Anterior cingulate cortex (tissue), 58 donors: ENCODE measurements at places on chromosomes 3 and 15.
A peak's percentile ranks its signal among the peaks of the same experiment; 100 is the strongest.

GRCh38 chr3:109155828-109156227 lies 19.3 kb downstream of the C3orf85 start:
- DNase-seq = no peak

DNA sequence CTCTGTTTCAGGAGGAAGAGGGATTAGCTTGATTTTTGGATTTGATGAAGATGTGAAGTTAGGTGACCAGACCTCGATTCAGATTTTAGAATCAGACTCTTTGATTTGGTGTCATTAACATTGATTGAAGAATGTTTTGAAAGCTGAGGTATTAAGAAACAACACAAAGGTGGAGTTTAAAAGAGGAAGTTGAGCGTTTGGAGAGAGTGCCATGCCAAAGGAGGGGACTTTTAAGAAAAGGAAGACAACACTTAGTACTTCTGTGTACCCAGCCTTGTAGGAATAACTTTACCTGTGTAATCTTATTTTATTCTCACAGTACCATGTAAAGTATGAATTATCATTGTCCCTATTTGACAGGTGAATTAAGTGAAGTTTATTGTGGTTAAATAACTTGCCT lies 34.4 kb downstream of the PPARG start:
- DNase-seq = no peak

- no peak for DNase-seq
Measured at GRCh38 chr15:82688691-82689090, 21.0 kb downstream of the AP3B2 start.

DNA sequence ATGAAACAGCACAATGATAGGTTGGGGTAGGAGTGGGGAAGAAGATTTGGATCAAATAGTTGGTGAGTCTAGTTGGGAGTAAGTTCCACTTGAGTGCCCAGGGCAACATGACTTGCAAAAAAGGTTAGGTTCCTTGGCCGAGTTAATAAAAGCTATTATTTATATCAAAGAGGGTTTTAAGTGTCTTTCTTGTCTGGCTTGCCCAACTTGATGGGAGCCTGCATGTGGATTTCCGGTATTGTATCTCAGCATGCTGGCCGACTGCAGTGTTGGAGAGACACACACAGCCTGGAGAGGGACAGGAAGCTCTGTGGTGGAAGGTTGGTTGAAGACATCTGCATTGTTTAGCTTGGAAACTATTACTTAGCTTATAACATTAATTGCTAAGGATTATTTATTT lies 449.5 kb upstream of the TBL1XR1 start:
- DNase-seq = no peak

DNA sequence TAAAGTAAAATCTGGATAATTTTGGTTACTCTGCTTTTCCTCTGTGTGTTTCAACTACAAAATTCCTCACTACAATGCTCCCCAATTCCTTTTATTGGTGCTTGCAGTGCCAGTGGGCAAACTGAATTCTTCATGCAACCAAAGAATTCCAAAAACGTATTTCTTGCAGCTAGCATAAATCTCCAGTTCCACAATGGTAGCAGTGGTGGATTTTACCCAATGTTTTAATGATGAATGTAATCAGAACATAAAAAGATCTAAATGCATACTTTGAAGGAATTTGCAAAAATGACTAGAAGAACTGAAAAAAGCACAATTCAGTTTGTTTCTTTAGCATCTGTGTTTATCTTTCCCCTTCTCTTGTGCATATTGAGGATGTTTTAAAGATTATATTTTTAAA lies 359.6 kb upstream of the TPRG1 start:
- DNase-seq = no peak

GRCh38 chr3:42473083-42473932 lies 29.1 kb upstream of the VIPR1 start:
- DNase-seq = no peak

- no peak for DNase-seq
Measured at GRCh38 chr3:125262161-125262560, 49.6 kb upstream of the SLC12A8 start.

DNA sequence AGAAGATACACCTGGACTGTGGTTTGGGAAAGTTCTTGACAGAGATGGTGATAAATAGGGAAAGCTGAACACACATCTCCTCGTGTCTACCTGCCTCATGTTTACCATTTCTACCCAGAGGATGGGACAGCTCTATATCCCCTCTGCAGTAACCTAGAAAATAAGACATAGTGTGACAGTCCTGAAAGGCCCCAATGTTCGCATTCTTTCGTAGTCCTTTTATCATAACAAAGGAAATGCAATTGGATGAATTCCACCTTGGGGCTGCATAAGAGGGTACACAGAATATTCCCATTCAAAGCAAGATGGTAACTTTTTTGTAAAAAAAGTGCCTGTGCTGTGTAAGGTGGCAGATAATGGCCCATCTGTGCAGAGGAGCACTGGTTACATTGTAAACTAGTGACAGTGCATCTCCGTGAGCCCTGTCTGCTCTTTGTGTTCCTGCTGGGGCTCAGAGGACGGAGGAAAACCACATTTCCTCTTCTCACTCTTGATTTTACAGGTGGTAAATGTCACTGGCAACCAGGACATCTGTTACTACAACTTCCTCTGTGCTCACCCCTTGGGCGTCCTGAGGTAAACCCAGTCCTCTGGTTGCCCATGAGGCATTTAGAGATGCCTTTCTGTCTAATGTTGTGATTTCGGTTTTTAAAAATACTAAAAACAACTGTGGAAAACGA lies 74.3 kb downstream of the SIDT1 start:
- no peak for DNase-seq

DNA sequence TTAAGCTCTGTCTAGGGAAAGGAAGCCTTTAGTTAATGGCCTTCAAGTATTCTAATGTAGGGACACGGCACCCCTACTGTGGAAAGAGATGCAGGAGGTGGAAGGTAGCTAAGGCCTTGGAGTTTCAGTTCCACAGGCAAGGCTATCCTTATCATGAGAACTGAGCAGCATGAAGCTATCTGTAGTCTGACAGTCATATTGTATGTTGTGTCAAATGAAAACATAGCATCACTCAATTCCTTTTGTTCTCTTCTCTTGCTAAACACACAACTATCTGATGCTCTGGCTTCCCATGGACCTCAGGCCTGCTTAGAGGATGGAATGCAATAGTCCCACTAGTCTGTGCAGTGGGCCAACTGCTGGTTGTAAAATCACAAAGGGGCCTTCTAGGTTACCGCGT lies 380.9 kb downstream of the FHIT start:
- DNase-seq = no peak

DNA sequence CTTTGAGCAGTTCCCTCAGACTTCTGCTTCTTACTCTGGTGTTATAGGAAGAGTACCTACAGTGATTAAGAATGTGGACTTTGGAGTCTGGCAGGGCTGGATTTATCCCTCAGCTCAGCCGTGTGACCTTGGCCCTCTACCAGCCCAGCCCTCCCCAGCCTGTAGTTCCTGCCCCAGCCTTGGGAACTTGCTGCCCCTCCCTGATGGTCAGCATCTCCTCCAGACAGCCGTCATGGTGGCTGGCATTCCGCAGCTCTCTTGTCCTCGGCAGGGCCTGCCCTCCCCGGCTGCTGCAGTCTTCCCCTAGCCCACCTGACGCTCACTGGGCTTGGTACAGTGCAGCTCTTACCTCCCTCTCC lies 21.9 kb upstream of the CPNE9 start:
- no peak for DNase-seq

DNA sequence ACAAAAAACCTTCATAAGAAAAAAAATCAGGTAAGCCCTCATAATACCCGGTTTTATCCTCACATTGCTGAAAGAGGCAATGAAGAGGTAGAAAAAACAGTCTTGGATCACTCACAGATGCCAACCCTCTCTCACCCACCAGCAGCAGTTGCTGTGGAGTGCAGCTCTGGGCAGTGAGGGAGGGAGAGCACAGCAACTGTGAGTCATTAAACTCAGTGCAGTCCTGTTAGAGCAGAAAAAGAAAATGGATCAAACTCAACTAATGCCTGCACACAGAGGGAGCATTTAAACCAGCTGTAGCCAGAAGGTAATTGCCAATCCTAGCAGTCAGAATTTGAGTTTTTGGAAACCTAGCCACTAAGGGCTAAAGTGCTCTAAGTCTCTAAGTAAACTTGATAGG lies 1050.6 kb upstream of the ALCAM start:
- DNase-seq = no peak

- no peak for DNase-seq
Measured at GRCh38 chr3:135982922-135983581, 17.5 kb downstream of the PPP2R3A start.

GRCh38 chr3:61288446-61288845 lies 37.2 kb upstream of the FHIT start:
- DNase-seq = no peak

GRCh38 chr15:75042730-75043508 lies 19.5 kb downstream of the PPCDC start:
- peak; percentile 10 for DNase-seq

- DNase-seq = no peak
Measured at GRCh38 chr3:155656466-155656865, 88.4 kb downstream of the PLCH1 start.

DNA sequence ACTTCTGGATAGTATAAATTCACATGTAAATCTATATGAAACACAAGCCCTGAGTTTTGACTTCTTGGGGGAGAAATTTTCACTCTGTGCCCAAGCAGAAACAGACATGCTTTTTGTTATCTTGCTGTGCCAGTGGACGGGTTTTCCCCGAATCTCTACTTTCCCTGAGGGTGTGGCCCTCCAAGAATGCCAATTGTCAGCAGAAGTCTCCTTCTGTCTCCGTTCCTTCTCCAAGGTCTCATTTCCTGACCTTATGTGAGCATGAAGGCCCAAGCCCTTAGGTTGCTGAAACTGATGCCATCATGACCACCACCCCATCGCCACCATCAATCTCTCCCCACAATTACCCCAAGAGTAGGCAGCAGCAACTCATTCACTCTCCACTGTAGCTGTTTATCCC lies 253.8 kb downstream of the XXYLT1 start:
- DNase-seq = no peak
